ENCODE measurements at places on chromosomes 12 and 14.

- DNase-seq = no peak
These were observed 77.5 kb downstream of the PELI2 start for GRCh38 chr14:56195704-56196103.

DNA sequence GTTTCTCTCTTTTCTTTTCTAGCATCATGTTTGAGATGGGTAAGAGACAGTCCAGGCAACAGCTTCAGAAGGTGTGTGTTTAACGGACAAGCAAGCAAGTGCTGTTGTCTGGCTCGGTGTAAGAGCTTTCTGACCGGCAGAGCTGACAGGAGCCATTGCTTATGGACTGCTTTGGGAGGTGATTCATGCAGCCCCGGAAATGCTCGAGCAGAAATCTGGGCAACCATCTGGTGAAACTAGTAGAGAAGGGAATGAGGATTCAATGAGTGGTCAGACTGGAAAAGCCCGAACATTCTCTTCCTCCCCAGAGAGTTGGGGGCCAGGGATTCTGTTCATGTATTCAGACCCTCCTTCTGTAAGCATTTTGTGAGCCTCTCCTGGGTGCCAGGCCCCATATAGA lies 24.4 kb downstream of the TUNAR start:
- no peak for DNase-seq

- peak; percentile 13 for DNase-seq
These were observed 281.7 kb upstream of the AMIGO2 start for GRCh38 chr12:47361389-47362021.

GRCh38 chr14:69928111-69928523 lies 48.9 kb downstream of the SMOC1 start:
- DNase-seq = no peak

- no peak for DNase-seq
These were observed 20.0 kb upstream of the FICD start for GRCh38 chr12:108495054-108495453.

GRCh38 chr12:128571906-128572810 lies 251.6 kb downstream of the SLC15A4 start:
- DNase-seq = no peak

GRCh38 chr14:36096090-36096489 lies 80.4 kb downstream of the PTCSC3 start:
- DNase-seq = no peak

DNA sequence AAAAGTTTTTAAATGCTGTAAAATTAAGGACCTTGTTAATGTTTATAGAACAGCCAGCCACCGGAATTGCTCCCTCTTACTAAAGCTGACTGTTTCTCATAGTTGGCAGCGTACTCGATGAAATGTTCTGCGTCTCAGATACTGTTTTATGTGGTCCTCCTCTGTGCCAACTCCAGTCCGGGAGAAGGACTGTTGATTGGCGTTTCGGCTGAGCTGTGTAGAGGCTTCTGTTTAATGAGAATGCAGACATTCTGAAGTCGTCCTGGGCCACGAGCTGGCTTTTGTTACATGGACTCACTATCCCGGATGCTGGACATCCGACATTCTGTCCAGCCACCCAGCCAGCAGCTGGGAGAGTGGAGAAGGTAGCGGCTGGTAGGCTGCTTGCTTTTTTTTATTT lies 75.4 kb downstream of the WDR20 start:
- DNase-seq = no peak

DNA sequence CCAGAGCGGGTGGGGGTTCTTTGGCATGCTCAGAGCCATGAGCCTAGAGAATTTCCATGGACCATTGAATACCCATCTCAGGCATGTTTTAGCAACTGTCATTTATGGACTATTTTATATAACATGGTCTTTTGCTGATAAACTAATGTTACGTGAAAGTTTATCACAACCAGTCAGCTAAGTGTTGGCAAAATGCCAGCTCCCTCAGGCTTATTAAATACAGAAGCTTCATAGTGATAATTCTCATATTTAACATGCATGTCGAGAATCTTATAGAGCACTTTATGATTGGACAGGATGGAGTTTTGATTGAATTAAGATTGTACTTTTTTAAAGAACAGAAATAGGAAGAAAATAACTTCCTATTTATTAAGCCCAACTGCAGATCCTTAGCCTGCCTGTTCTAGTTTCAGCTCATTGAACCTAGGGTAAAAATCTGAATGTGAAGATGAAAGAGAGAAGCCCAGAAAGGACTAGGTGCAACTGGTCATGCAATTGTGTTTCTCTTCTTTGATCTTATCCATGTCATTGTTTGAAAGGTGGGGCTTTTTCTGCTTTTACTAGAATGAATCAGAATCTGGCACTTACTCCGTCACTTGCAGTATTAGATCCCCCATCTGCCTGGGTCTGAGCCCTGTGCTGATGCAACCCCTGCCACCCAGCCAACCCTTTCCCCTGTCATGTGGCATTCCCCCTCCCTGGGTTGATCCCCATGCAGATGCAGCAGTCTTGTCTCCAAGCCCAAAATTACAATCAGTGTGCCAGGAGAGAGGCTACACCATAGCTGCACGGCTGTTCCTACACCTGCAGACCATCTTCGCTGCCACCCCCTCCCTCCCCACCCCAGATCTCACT lies 134.6 kb upstream of the EVL start:
- DNase-seq = no peak

DNA sequence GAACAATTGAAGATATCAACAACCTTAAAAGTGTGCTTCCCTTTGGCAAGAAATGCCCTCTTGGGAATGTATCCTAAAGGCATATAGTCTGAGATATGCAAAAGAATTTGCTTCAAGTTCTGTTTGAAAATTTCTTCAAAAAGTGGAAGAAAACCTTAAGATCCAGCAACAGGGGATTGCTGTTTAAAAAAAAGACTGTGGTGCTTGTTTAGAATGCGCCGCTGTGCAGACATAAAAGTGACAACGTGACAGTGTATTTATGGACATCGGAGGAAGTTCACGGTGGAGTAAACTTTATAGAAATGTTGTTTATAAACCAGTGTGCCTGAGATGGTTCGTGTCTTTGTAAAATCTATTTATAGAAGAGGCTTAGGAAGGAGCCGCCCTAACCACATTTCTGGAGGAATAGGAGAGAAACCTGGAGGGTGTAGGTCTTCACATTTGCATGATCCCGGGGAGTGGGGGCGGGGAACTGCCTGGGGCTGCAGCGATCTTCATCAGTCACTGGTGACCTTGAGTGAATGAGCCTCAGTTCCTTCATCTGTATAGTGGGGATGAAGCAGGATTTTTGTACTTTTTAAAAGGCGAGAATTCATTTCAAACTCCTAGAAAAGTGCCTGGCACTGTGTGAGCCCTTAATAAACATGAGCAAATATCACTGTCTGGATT lies 27.5 kb downstream of the ADGRD1 start:
- DNase-seq = no peak

DNA sequence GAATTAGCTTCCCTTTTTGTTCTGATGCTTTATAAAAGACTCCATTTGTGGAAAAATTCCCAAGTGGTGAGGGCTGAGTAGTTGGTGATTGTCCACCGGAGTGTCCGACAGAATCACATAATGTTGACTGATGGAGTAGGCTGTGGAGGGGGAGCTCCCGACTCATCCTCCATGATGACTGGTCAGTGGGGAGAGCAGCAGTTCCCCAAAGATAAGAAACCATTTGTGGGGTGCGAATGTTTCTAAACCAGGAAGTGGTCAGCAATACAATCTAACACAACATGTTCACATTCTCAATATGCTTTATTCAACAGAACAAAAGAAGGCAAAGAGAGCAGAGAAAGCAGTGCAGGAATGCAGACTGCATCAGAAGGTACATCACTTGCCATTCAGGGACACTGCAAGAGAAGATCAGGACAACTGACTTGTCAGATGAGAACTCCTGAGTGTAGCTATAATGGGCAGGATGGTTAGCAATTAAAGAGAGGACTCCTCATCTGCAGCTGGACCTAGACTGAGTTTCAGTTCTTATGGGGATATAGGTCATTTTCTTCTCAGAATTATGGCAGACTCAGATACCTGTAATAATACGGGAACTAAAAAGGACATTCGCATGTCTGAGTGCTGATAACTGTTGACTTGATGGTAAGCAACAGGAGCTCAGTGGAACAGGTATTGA lies 5.4 kb downstream of the KRT6B start:
- no peak for DNase-seq

- DNase-seq = no peak
These were observed 317.5 kb upstream of the DIO3 start for GRCh38 chr14:101243587-101244338.

- no peak for DNase-seq
These were observed at the start of gene BMP4 for GRCh38 chr14:53956427-53957201. Gene BMP4, minus strand, starts transcription at chr14:53956825. Its CDS starts 4,603 bp downstream, at chr14:53952222.

- no peak for DNase-seq
These were observed 24.3 kb upstream of the ATF1 start for GRCh38 chr12:50739611-50740010.

- DNase-seq = no peak
These were observed 101.4 kb upstream of the BBS10 start for GRCh38 chr12:76449583-76449982.

- no peak for DNase-seq
These were observed 44.4 kb downstream of the DDX51 start for GRCh38 chr12:132099739-132100138.

GRCh38 chr12:108515916-108516315 lies 839 bp downstream of the FICD start:
- no peak for DNase-seq

DNA sequence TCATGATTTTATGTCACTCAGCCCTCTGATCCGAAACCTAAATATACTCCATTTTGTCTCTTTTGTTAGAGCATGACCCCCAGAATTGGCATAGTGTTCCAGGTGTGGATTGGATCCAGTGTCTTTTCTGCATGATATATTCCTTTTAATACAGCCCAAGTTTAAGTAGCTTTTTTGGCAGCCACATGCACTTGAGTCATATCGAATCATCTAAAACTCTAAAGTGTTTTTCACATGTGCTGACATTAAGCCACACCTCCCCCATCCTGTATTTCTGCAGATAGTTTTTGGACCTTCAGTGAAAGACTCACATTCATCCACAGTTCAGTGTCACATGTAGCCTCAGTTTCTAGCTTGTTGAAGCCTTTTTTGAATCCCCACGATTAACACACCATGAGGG lies 30.6 kb downstream of the BORCS5 start:
- DNase-seq = no peak

DNA sequence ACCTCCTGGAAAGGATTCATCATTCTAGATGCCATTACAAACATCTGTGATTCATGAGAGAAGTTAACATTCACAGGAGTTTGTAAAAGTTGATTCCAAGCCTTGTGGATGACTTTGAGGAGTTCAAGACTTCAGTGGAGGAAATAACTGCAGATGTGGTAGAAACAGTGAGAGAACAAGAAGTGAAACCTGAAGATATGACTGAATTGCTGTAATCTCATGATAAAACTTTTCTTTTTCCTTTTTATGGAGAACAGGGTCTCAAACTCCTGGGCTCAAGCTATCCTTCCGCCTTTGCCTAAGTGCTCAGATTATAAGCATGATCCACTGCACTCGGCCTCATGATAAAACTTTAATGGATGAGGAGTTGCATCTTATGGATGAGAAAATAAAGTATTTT lies 64.5 kb upstream of the GTF2A1 start:
- no peak for DNase-seq

DNA sequence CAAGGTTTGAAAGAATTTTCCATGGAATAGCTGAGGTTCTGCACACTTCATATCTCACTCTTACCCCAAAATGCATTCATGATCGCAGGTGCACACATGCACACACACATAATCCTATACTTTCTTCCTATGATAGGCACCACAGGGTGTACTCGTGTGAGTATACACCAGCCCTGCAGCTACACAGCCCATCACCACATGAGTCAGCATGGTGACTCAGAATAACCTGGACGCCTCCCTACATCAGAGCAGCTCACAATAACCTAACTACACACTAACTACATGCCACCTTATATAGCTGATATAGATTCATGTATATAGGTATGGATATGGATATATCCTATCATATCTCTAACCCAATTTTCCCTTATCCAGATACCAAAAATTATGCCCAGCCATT lies 850.2 kb upstream of the TMEM132C start:
- DNase-seq = no peak

DNA sequence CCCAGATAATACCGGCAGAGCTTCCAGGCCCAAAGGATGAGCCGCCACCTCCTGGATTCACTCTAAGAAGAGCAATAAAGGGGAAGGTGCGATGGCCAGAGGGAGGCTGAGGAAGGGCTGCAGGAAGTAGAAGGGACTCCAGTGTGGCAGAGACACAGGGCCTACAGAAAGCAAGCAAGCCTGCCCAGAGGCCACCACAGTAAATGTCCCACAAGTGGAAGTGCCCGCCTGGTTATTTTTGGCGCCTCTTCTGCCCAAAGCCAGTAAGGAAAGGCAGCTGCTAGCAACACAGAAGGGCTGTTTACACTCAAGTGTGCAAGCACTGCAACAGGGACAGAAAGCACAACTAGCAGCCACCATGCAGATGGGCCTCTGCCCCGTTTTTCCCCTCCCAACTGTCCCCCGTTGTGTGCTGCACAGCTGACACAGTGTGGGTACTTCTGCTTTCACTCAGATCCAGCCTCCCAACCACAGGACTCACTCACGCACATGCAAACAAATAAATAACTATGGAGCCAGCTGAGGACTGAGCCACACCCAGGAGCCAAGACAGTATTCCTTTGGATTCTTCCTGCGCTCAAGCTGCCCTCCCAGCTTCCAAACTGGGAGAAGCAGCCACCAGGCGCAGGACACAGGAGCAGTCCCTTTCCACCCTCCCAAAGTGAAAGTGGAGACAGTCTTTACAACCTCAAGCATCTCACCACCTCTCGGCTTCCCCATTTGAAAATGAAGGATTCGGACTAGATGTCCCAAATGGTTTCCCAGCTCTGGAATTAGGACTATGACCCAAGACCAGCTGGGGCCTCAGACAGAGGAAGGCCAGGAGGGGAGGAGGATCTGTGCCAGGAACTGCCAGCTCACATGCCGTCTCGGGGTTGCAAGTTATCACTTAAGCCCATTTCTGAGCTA lies 40.0 kb upstream of the PNMA1 start:
- no peak for DNase-seq

GRCh38 chr12:108972358-108972757 lies 48.5 kb downstream of the SVOP start:
- DNase-seq = no peak

DNA sequence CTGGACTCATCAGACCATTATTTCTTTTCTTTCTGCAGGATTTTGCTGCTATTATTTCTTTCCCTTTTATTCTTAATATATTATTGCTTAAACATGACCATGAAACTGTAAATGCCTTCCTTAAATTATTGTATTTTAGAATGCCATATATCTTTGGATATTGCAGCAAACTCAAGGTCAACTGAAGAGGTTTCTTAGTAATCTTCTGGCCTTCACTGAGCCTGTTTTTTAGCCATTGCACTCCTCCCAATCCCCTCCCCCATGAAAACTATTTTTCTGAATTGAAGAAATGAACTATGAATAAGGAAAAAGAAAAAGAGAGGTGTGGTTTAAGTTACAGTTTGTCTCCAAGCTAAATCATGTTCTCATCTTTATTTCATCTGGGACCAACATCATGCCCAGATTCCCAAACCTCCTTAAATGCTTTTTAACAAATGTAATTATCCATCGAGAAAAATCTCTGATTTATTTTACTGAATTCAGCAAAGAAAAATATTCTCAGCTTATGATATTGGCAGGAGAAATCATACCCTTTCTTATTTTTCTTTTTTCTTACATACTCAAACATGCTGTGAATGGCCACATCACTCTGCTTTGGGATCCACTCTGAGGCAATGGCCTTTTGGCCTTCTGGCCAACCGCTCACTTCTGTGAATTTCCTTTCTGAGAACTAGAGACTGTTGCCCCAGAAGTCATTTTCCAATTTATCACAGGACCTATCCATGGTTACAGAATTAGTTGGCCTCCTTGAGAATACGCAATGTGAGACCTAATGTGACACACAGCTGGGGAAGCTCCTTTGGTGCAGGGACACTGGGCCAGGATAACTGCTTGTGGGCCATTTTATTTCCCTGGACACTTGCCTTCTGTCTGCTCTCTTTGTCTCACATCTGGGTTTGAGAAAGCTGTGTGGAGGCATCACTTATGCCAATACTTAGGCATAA lies 50.9 kb downstream of the IGF1 start:
- no peak for DNase-seq

All from activated CD4-positive, alpha-beta T cell treated with anti-CD3 and anti-CD28 coated beads for 1 hour (primary cell).